Stimulated activated naive CD4-positive, alpha-beta T cell treated with Interleukin-2 at 50 U/mL for 16 hours (primary cell): ENCODE measurements at places on chromosomes 1 and 21.

GRCh38 chr21:42330380-42331371 is 15.5 kb upstream of the TFF3 start:
- no peak for DNase-seq

DNA sequence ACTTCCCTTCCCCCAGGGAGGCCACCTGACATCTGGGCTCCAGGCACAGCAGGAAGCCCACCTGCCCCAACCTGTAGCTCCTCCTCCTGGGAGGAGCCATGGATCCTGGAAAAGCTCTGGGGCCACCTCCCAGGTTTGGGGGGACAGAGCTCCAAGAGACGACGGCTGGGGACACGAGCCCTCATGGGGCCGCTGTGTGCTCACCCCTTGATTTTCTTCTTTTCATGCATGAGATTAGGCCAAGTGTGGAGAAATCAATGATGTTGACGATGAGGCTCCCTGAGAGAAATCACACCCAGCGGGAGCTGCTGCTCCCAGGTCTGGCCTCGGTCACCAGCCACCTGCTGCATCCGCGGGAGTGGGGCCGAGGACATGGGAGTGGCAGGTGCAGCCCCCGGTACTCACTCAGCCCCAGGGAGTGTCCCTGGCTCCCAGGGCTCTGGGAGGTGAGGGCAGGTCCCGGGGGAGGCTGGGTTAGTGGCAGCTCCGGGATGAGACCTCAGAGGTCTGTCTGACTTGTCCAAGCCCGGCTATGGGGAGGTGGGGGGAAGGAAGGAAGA is 8.7 kb downstream of the TNFRSF14 start:
- DNase-seq: no peak

- peak; percentile 8 for DNase-seq
These were observed 3.1 kb upstream of the ARHGEF2 start for GRCh38 chr1:155981266-155982088.

DNA sequence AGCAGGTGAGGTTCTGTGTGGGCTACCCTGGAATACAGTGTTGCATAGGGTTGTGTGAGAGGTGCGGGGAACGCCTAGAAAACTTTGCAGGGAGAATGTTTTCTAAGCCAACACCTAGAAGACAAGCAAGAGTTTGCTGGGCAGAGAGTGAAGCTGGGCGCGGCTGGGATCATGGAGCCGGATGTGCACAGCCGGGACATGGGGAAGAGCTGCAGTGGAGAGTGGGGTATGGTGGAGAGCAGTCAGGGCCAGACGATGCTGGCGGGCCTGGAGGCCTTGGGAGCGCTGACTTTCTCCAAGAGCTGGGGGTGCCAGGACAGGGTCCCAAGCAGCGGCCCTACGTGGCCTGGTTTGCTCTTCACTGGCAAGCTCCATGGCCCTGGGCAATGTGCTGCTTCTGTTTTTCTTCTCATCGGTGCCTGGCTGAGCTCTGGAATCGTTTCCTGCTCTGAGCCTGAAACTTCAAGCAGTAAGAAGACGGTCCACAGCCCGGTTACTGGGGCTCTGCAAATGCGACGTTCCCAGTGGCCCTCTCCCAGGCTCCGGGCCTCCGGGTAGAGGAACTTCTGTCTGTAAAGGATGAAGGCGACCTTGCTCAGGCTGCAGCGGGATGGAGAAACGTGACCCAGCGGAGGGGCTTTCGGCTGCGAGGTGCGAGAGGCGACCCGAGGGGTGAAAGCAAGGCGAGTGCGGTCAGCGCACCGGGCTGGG is 51.9 kb upstream of the CD34 start:
- DNase-seq: no peak

GRCh38 chr1:222105393-222105737 is 363.5 kb upstream of the DUSP10 start:
- no peak for DNase-seq
